ENCODE measurements at places on chromosomes 7 and 10.

- DNase-seq, result no peak
Measured at GRCh38 chr7:30160329-30160728, 25.5 kb downstream of the MTURN start.

DNA sequence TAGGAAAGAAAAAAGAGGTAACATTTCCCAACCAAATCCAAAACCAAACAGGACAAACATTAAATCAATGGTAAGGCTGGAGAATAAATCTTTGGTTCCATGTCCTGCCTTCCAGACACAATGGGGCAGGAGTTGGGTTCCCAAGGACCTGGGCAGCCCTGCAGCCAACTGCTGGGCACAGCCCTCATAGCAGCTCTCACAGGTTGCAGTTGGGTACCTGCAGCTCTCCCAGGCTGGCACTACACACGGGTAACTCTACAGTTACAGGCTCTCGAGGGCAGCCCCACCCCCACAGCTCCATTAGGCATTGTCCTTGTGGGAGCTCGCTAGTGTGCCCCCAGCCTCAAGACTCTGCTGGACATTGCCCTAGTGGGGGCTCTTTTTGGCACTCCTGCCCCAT is 7.5 kb downstream of the GRB10 start:
- no peak for DNase-seq

DNA sequence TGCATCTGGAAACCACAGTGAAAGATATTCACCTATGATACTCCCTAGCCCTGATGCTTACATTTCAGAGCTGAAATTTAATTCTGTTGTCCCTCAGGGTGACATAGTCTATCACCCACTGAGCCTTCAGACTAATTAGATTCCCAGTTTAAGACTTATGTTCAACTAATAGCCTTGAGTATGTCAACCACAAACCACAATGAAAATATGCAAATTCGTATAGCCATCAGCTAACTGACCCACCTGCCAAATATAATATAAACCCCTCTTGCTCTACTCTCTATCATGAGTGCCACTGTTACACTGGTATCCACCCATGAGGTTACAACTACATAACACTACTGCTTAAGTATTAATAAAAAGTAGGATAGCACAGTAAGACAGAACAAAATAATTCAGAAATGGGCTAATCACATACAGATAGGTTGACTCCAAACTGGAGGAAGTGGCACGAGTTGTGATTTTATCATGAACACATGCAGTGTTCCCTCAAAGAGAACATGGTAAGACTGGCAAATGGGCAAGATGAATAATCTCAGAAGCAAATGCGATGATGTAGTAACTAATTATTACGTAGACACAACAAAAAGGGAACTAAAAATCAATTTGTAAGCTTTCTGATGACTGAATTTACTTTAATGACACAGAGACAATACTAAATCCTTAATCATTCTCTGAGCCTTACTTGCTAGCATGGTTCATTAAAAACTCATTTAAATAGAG is 290.6 kb downstream of the PARD3 start:
- no peak for DNase-seq

DNA sequence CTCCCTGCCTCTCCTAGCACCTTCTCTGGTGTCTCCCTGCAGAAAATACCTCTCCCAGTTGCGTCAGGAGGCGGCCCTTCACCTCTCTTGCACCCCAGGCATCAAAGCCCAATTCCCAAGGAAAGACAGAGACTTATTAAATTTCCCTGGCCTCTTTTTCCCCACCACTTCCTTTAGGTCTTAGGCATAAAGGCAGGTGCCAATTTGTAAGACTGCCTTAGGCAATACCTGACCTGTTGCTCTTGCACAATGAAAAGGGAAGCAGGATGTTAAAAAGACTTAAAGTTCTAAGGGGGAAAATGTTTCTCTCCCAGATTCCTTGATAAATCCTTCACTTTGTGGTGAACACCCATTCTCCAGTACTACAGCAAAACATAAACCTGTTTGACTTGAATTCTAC is 186.7 kb downstream of the SLC25A13 start:
- no peak for DNase-seq

- no peak for DNase-seq
Measured at GRCh38 chr10:72593963-72594362, 31.9 kb downstream of the MICU1 start.

DNA sequence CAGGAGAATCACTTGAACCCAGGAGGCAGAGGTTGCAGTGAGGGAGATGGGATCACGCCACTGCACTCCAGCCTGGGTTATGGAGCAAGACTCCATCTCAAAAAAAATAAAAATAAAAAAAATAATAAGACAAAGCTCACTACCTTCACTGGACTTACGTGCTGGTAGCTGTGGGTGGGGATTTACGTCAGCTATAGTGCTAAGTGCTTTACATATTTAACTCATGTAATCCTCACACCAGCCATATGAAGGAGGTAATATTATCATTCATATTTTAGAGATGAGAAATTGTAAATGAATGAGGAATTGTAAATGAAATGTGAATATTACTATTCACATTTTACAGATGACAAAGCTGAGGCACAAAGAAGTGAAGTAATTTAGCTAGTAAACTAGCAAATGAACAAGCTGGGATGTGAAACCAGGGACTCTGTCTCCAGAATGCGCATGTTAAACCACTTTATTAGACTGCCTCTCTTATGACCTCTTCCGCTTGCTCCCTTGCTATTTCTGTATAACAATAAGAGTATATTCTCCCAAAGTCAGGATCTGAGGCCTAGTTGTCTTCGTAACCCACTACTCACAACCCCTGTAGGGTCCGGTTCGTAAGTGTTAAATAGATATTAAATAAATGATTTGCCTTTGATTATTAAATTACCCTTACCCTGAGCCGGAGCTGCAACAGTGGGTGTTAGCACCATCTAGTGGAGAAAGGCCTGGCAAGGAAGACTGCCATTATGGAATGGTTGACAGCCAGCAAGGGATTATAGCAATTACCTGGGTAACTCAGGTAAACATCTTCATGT is 70.2 kb downstream of the HTR7 start:
- peak; percentile 4 for DNase-seq

DNA sequence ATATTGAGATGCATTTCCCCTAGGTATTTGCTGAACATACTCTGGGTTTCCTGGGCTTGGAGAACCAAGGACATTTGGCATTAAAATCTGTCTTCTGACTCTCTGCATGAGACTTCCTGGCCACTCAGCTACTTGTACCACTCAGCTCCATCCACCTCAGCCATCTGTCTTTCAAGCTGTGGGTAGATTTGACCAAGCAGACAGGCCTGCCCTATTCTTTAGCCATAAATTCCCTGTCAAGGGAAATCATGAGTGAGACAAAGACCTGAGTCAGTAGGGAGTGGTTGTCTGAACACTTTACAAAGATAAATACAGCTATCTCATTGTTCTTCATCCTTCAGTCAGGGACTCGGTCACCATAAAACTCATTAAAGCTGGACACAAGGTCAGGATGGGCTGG is 399.1 kb downstream of the GPAM start:
- DNase-seq, result no peak

- no peak for DNase-seq
Measured at GRCh38 chr7:74143383-74143782, 30.8 kb upstream of the EIF4H start.

DNA sequence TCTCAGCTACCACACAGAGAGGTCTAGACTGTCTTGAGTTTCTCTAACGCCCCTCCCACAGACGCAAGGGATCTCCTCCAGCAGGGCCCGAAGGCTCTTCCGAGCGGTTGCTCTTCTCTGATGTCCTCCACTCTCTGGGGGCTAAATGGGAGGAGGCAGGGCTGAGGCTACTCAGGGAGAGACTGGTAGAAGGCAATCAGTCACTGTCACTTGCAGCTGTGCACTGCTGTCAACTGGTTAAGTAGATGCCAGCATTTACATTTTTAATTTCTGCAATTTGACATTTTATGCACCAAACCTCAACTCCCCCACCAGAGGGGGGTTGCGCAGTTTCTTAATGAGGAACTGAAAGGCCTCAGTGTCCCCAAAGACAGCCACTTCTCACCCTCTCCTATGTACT is 442.8 kb downstream of the PLXNA4 start:
- DNase-seq, result no peak

Data from fibroblast of skin of left quadriceps (primary cell).